Endothelial cell (in vitro differentiated cells): ENCODE measurements at places on chromosomes 5 and 9.

GRCh38 chr5:58740956-58741355 lies 158.1 kb downstream of the RAB3C start:
- DNase-seq = no peak

DNA sequence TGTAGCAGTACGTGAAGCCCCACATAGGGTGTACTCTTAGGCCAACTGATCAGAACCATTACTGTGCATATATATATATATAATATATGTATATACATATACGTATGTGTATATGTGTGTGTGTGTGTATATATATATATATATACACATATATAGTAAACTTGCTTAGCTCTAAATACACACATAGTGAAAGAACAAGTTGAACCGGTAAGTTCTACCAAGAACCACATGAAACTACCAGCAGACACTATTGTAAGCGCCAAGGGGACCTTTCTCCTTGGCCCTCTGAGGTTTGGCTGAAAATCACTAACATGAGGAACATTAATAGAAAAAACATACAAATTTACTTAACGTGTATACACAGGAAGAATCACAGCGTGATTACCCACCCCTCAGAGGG lies 1.8 kb upstream of the TARS1 start:
- no peak for DNase-seq

DNA sequence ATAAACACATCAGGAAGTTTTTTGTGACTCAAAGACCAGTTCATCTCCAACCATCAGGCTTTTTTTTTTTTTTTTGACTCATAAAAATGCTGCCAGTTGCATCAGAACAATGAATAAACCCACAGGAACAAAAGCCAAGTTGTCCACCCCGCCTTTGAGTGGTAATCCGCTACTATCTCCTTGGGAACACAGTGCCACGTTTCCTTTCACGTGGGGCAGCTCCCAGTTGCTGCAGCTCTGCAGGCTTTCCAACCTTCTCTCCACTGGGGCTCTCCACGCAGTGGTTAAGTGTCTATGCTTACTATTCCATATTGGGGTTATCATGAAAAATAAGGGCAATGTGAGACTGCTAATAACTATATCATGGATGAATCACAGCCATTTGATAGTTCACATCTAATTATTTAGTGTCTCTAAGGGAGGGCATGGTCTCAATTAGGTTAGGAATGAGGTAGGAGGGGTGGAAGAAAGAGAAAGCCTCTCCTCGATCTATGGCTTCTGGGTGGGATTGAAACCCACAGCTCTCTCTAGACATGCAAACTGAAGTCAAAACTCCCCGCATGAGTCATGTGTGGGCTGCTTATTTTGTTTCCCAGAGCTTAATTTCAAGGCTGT lies 55.8 kb upstream of the ACTBL2 start:
- no peak for DNase-seq

GRCh38 chr5:138435943-138436342 lies 2.9 kb upstream of the REEP2 start:
- DNase-seq = no peak
